ENCODE measurements at places on chromosomes 2 and 18.

DNA sequence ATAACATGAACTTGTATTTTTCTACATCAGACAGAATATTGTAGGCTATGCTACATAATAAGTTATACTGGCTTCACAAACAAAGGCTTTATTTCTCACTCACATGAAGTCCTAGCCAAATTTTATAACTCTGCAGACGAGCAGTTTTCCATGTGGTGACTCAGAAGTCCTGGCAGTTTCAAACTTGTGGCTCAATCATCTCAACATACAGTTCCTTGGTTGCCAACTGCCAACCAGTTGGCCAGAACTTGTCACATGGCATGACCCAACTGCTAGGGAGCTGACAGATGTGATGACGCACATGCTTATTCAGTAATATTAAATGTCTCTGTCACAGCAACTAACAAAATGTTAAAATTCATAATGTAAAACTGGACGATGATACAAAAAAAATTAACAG lies 63.8 kb upstream of the ZC3H15 start:
- peak; percentile 7 for DNase-seq

GRCh38 chr2:240947176-240947575 lies 41.0 kb downstream of the CROCC2 start:
- no peak for DNase-seq

GRCh38 chr2:136008205-136008865 lies 22.9 kb upstream of the DARS1 start:
- DNase-seq, result no peak

DNA sequence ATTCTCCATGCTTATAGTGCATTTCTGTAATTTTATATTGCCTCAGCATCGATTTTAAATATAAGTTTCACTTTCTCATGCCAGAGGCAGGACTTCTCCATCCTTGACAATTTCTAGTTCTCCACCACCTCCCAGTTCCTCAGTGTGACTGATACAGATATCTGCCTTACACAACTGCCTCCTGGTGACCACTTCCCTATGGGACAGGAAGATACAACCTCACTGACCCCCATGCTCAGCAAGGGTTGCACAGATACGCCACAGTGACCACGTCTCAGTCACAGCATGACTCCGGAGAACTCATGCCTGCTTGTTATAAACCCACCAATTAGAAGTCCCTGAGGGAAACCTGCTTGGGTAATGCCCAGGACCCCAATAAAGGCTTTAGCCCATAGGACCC lies 284.0 kb upstream of the MC4R start:
- no peak for DNase-seq

DNA sequence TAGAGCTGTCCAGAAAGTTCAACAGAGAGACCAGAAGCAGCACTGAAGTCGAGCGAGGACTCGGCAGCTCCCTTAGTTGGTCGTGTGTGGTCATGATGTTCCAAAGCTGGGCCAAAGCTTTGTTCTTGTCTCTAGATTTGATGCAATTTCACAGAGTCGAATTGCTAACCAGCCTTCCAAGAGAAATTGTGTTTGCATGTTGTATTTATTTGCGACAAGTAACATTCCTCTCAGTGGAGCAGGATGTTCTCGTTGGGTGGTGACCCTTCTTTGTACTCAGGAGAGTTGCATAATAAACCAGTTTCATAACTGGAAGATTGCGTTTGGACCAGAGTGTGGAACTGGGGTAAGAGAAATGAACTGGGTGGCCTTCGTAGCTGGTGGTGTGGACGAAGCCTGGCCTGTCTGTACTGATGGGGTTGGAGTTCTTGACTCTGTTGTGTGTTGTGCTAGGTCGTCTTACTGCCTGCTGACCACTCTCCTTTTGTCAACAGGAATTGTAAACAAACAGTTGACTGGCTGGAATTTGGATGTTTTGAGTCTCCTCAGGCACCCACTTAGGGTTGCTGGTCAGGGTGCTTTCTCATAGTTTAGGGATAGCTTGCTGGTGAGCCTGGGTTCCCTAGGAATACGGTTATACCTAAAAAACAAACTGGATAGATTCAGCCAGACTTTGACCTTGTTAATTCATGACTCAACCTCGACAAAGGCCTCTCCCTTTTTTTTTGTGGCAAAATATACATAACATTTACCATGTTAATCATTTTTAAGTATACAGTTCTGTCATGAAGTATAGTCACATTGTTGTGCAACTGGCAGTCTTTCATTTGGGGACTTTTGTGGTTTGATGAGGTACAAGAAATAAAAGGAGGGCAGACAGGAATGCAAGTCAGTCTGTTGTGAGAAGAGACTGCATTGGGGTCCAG lies 28.9 kb upstream of the TOGARAM2 start:
- DNase-seq, result no peak

DNA sequence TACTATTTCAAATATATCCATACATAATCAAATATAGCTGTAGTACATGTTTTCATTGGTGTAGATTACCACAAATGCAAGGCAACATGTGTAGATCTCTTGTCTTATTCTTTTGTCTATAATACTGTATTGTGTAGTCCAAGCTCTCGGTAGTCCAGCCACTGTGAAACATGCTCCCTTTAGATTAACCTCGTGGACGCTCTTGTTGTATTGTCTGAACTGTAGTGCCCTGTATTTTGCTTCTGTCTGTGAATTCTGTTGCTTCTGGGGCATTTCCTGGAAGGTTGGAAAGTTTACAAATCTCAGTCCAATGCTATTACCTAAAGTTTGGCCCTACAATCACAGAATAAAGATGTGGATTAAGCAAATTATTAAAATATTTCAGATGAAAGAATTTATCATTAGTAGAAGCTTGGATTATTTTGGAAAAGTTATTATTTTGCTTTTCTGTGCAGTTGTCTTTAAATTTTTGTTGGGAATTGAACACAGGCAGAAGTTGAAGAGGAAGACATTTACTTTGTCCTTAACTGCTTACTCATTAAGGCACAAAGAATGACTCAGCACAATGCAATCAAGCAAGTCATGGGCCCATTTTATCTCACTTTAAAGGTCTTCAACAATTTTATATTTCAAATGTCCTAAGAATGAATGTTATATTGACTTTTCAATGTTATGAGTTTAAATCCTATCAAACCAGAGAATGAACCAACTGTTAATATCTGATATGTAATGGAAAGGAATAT lies 103.4 kb upstream of the CAVIN2 start:
- DNase-seq, result no peak

- DNase-seq, result no peak
Measured at GRCh38 chr2:145018502-145018901, 498.6 kb upstream of the ZEB2 start.

- DNase-seq, result no peak
Measured at GRCh38 chr2:219171231-219171651, 1.4 kb upstream of the SLC23A3 start.

DNA sequence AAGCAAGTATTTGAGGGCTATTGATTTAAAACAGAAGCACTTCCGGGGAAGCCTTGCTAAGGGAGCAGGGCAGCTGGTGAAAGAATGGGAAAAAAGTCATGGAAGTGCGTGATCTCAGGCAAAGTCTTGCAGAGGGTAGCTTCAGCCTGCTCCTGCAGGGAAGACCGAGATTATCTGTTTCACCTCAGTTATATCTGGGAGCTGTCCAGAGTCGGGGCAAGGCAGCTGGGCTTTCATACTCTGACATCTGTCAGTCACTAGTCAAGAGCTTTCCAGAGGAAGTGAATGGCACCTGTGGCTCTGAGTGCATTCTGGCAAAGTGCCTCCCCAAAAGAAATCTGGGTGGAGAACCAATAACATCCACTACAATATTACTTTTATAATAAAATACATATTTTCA lies 8.7 kb downstream of the NXPH2 start:
- no peak for DNase-seq

GRCh38 chr2:11896386-11896785 lies 150.0 kb downstream of the LPIN1 start:
- DNase-seq, result peak; percentile 7

GRCh38 chr2:71706121-71706520 lies 252.8 kb downstream of the DYSF start:
- no peak for DNase-seq

GRCh38 chr2:166516712-166517303 lies 22.8 kb upstream of the SCN7A start:
- DNase-seq, result no peak

DNA sequence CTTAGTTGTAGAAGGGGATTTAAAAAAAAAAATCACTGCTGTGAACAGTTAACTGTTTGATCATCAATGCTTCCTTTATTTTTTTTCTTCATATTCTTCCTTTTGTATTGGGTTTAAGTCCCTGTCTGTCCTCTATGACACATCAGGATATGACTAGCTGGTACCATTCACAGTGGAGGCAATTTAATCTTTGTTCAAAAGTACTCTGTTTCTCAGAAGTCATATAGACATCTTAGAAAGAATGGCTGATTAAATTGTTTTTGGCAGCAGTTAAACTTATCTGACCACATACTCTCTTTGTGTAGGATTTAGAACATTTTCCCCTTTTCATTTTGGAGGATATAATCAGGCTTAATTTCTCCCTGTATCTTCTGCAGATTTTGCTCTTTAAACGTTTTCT lies 807.8 kb upstream of the CDH2 start:
- DNase-seq, result no peak

GRCh38 chr2:176902454-176902853 lies 310.1 kb upstream of the HNRNPA3 start:
- DNase-seq, result no peak

DNA sequence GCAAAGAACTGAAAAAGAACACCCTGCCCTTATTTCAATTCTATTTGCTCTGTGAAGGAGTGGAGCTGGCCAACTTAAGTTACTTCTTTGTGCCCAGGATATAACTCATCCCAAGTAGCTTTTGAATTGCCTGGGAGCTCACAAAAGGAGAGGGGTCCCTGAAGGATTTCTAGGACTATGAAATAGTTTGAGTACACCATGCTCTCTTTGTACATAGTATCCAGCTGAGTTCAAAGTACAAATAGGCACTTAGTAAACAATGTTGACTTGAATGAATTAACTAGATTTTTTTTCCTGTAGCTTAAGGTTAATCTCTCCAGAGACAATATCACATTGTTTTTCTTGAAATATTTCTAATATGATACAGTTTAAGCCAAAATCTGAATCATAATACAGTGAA lies 47.7 kb downstream of the ZC3H15 start:
- DNase-seq, result no peak

DNA sequence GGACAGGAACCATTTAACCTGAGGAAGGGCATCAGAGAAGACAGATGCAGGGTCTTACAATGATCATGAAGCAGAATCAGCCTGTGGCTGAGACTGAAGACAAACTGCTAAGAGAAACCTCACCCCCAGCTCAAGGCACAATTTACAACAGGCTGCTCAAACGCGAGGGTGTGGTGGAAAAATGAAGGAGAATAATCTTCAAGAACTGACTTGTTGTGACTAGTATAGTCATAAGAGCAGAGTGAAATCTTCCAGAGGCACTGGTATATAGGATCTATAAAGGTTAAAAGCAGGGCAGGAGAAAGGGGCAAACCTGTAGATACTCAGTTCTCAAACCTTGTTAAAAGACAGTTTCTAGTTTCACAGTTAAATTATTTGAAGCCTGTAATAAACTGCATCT lies 1155.8 kb upstream of the TMEFF2 start:
- no peak for DNase-seq

DNA sequence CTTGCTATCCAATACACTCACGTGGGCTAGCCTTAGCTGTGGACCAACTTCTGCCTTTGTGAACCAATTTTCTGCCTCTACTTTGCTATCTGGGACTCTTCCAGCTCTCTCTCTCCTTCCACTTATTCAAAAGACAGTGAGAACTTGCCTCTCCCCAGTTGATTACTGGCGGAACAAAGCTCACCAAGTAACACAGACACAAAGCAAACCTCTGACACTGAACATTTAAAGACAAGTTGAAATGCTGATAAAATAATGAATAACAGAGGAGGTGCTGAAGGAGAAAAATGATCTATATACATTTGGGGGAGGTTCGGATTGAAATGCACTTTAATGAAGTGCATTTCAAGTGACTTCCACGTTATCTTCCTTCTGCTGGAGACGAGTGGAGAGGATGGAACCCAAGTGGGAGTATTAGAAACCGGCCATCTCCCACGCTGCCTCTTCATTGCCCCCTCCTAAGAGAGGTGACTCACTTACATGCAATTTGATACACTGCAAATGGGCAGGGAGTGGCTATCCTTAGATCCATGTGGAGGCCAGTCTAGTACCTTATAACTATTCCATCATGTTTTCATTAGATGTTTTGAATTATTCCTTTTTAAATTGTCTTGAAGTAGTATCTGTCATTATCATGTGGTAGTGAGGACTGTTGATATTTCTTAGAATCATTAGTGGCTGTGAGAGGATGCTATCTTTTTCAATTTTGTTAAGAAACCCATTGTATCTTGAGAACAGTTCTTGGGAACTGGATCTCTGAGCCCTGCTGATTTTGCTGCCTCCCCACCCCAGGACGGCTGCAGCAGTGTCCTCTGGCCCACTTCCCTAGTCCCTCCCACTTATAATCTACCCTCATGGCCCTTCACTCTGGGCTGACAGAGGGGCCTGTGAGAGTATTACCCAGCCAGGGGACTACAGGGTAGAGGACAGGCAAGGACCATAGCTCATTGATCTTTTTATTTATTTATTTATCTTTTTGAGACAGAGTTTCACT lies 6.0 kb upstream of the GLI2 start:
- no peak for DNase-seq

DNA sequence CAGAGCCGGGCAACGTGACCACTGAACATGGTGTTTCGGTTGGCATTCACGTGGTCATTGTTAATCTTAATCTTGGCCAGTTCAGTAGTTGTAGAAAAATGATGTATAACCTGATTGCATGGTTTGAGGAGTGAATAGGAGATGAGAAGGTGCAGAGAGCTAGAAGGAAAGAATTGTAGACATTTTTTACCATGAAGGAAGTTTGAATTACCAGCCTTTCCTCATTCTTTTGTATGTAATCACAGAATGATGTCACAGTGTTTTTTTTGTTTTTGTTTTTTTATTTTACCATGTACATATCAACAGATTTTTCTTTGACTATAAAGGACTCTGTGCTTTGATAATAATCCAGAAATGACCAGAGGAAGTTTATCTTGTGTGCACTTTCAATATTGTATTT lies 126.3 kb downstream of the LTBP1 start:
- no peak for DNase-seq

GRCh38 chr2:3651691-3652648 lies 6.0 kb upstream of the ALLC start:
- no peak for DNase-seq

- DNase-seq, result no peak
Measured at GRCh38 chr2:62201307-62201706, 5.4 kb downstream of the B3GNT2 start.

DNA sequence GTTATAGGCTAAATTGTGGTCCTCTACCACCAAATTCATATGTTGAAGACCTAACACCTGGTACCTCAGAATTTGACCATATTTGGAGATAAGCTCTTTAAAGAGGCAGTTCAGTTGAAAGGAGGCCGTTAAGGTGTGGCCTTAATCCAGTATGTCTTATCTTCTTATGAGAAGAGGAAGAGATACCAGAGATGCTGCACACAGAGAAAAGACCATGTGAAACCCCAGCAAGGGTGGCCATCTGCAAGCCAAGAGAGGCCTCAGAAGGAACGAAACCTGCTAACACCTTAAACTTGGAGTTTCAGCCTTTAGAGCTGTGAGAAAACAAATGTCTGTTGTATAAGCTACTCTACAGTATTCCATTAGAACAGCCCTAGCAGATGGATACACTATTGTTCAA lies 528.1 kb upstream of the DCC start:
- DNase-seq, result no peak

Data from brain pericyte (primary cell).